ENCODE measurements at places on chromosomes 3 and 15.
A peak's percentile ranks its signal among the peaks of the same experiment; 100 is the strongest.

- no peak for DNase-seq
Observed at GRCh38 chr3:68090571-68090970, 436.2 kb upstream of the SUCLG2 start.

GRCh38 chr3:50138266-50139200 lies 16.6 kb upstream of the SEMA3F start:
- DNase-seq, result no peak

DNA sequence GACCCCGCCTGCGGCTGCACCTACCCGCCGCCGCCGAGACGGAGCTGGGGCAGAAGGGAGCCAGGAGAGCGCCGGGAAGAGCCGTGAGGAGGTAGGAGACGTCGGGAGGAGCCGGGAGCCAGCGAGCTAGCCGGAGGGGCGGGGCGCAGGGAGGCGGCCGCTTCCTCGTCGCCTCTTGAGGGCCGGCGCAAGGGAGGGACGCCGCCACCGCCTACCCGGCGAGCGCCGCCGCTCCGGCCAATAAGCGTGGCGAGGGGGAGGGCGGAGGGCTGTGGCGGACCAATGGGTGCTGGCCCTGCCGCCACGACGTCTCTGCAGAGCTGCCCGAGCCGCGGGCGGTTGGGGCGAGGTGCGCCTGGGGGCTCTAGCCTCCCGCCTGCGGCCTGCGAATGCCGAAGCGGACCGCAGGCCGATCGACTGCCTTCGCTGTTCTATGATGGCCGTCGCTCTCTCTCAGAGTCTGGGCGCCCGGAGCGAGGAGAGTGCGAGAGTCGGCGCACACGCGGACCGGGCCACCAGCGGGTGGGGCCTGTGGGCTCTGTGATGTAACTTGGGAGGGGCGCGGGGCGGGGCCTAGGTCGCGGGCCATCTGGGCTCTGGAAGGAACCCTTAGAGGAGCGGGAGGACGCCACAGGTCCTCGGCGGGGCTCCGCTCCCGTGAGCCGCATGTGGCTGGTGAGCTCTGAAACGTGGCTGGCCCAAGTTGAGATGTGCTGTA lies 72.7 kb upstream of the MAP4 start:
- DNase-seq, result peak; percentile 95

- no peak for DNase-seq
Observed at GRCh38 chr3:147090461-147090860, 315.9 kb downstream of the ZIC4 start.

DNA sequence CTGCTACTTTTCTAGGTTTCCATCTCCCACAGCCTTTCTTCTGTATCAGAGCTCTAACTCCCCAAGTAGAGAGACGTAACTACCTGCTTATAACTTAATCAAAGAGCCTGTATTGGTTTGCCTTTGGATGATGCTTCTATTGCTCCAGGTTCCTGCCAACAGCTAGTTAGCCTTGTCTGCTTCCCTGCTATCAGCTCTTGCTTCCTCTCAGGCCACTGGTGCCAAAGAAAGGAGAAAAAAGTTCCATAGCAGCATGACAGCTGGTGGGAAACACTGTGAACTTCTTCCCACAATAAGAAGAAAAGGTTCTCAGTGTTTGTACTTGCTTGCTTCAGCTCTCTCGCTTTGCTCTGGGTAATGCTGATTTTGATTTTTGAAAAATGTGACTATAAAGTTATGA lies 206.6 kb downstream of the GBE1 start:
- no peak for DNase-seq

- DNase-seq, result no peak
Observed at GRCh38 chr3:29284497-29284896, 3.6 kb downstream of the RBMS3 start.

DNA sequence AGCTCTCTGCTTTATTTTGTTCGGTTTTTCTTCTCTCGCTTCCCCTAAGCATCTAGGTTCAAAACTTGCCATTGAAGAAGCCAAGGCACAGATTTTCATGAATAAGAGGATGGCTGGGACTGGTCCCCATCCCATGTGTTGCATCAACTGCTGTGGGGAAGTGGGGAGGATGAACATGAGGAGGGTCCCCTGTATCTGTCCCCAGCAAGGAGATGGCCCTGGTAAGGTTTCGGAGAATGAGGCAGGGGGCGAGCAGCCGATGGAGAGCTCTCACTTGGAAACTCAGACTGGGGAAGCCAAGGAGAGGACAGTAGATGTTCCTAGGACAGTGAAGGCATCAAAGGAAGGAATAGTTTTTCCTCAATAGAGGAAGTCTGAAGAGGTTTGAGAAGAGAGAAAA lies 142.0 kb upstream of the ATP2B2 start:
- no peak for DNase-seq

DNA sequence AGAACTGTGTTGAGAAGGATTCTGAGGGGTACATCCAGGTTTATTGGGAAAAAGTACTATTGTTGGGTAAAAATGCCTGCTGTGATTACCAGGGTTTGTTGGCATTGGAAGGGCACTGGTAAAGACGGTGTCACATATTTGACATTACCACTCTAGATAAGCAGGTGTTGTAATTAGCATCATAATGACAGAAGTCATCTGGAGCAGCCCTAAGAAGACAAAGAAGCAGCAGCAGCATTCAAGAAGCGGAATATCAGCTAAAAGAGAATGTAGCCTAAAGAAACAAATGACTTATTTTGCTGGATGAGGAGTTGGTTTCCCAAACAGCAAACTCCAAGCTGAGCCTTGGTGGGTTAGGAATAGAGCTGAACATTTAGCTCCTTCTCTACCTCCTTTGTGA lies 30.5 kb upstream of the ZFAND6 start:
- no peak for DNase-seq

Measured in posterior cingulate gyrus (tissue), 11 donors.